ENCODE measurements at places on chromosomes 3 and 15. TPM values are rescaled to one million over a fixed set of nuclear protein-coding genes. Genes with fewer than 3 reads are reported as not detected.

GRCh38 chr3:34077417-34078195, 279.2 kb downstream of the PDCD6IP start:
- DNase-seq = no peak

DNA sequence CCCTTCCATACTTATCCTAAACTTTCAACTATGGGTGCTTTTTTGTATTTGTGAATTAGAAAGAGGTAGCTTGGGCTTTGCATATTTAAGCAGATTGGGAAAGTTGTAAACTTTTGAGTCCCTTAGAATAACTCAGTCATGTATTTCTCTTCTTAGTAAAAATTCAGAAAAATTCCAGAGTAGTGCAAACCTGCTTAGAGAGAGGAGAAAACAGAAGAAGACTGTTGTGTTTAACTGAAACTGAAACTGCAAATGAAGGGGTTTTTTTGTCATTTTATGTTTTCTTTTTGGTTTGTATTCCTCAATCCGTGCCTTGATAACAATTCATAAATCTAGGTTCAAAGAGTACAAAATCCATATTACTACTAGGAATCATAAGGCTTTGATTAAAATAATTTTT, 31.3 kb downstream of the CD200 start:
- DNase-seq = no peak

DNA sequence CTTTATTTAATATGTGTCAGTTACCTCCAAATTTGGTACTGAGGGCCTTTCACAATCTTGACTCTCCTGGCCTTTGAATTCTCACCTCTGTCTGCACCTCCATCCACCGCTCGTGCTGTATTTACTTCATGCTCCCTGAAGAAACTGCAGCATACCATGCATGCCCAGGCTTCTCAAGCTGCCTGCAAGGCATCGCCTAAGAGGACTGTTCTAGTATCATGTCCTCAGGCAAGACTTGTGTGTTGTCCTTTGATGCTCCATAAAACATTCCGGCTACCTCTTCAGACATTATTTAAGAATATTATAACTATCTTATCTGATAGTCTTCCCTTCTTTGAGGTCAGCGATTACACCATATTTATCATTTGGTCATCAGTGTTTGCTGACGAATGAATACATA, 682.5 kb downstream of the NR2F2 start:
- no peak for DNase-seq

GRCh38 chr3:179706233-179706632, 53.4 kb downstream of the USP13 start:
- no peak for DNase-seq

DNA sequence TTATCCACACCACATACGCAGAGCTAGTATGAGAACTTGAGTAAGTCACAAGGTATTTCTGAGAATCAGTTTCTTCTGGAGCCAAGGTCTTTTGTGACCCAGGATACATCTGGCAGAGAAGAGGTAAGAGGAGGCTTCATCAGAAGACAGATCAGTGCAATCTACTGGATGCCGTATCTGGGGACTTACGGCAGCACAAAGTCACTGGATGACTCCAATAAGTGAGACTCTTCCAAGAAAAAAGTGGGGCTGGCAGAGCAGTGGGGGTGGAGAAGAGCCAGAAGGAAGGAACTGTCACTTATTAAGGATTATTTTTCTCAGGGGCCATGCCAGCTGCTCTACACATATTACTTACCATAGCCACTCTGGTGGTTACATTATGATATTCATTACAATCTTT, 31.6 kb upstream of the UBXN7 start:
- no peak for DNase-seq

- DNase-seq = no peak
Observed at GRCh38 chr3:187795207-187795960, 50.1 kb upstream of the BCL6 start.

SLC12A1 gene
- total RNA-seq = not detected

SCAMP5 gene
- total RNA-seq = 4.6 TPM

KLF15 gene
- 55.1 TPM for total RNA-seq

SLC2A2 gene
- total RNA-seq = not detected

MORC1 gene
- total RNA-seq = 0.09 TPM

KAT2B gene
- total RNA-seq = 21.3 TPM

Measured in omental fat pad (tissue), 4 donors.